HFF-Myc (cell line): ENCODE measurements at places on chromosomes 11 and 22.

- DNase-seq: no peak
These were observed 16.7 kb upstream of the UCP3 start for GRCh38 chr11:74025467-74026166.

DNA sequence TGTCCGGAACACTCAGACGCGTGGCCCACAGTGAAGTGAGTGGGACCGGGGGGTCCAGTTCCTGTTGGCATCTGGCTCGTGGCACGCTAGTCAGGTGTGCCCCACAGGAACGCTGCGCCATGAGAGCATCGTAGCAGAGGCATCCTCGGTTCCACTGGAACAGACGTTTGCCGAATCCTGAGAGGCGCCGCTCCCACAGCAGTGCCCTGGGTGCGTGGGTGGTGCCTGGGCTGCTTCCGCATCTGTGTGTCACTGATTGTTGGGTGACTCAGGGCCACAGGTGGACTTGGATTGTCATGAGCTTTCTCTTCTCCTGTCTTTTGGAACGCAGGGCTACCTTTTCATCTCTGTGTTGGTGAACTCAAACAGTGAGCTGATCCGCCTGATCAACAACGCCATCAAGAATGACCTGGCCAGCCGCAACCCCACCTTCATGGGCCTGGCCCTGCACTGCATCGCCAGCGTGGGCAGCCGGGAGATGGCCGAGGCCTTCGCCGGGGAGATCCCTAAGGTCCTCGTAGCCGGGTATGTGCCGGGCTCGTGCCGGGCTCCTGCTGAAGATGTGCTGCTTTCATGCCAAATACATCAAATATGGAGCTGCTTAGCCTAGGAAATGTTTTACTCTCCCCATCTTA is 46.2 kb downstream of the AP2A2 start:
- no peak for DNase-seq

GRCh38 chr11:19730373-19730772 is 17.7 kb downstream of the NAV2 start:
- DNase-seq: no peak

- DNase-seq: no peak
These were observed 1.2 kb downstream of the MAJIN start for GRCh38 chr11:64970731-64971151.

GRCh38 chr11:71566081-71566620 is 788 bp downstream of the KRTAP5-10 start:
- no peak for DNase-seq

- DNase-seq: no peak
These were observed 14.6 kb downstream of the MS4A18 start for GRCh38 chr11:60739114-60739513.

DNA sequence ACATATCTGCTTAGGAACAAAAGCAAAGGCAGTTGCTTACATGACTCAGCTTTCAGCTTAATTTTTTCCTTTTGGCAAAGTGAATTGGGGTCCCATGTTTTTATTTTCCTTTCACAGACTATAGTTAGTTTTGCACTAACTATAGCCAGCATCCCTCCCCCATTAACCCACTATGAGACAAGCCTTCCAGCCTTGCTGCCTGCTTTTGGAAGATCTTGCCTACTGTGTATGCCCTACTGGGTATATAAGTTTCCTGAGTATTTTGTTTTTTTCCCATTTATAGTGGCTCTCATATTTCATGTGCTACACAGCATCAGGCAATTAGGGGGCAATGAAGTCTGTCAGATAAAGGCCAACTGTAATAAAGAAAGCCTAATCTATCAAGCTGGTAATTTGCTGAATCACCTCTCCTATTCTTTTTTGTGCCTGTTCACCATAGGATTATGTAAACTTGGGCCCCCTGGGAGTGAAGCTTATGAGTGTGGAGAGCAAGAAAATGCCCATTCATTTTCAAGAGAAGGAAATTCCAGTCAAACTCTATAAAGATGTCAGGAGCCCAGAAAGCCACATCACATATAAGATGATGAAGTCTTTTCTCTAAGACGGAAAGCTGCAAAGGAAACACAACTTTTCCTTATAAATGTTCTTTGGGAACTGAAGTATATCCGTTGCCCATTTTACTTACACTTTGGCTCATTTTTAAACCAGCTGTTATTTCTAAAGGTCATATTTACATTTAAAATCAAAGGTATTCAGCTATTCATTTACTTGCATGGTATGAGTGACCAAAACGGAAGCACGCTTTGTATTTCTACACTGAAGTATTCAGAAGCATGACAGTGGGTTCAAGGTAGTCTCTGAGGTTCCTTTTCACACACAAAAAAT is 64.0 kb downstream of the CCDC83 start:
- no peak for DNase-seq

DNA sequence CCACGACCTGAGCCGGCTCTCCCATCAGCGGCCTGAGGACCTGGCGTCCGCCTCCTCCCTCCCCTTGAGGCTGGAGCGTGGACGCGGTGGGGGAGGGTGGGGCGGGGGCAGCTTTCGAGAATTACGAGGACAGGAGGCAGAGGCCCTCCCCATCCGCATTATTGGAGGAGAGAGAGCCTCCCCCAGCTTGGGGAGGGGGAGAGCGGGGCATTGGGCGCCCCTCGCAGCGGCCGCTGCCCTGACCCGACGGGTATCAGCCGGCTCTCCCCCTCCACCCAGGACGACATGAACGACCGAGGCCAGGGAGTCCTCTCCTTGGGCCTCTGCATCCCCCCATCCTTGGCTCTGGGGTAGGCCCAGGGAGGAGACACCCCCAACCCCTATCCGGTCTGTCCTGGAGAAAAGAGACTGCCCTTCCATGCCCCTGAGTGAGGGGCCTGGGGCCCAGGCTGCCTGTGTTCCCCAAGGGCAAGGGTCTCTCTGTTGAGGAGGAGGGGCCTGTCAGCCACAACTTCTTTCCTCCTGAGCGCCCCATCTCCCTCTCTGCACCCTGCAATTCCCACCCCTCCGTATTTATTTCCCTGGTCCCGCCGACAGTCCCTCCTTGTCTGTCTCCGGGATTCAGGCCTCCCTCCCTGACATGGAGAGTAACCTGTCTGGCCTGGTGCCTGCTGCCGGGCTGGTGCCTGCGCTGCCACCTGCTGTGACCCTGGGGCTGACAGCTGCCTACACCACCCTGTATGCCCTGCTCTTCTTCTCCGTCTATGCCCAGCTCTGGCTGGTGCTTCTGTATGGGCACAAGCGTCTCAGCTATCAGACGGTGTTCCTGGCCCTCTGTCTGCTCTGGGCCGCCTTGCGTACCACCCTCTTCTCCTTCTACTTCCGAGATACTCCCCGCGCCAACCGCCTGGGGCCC is 495 bp downstream of the GPR137 start:
- DNase-seq: no peak

GRCh38 chr11:44742508-44743246 is 15.9 kb downstream of the TSPAN18 start:
- DNase-seq: no peak

- no peak for DNase-seq
These were observed 159.9 kb downstream of the TEAD1 start for GRCh38 chr11:12834166-12834565.

DNA sequence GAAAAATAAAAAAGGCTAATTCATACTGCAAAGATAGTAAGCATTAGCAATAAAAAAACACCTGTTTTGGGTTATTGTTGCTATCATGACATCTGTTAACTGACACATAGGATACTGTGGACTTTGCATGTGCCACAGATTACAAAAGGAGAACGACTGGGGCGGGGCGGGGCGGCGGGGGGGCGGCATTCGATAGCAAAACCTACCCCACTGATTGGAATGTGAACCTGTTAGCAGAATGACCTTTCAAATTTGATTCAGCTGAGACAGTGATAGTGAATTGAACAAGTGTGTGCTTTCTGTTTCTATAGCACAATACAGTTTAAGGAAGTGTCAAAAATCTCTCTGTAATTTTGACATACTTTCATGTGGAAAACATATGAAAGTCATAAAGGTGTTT is 14.9 kb downstream of the MMP20 start:
- DNase-seq: no peak

DNA sequence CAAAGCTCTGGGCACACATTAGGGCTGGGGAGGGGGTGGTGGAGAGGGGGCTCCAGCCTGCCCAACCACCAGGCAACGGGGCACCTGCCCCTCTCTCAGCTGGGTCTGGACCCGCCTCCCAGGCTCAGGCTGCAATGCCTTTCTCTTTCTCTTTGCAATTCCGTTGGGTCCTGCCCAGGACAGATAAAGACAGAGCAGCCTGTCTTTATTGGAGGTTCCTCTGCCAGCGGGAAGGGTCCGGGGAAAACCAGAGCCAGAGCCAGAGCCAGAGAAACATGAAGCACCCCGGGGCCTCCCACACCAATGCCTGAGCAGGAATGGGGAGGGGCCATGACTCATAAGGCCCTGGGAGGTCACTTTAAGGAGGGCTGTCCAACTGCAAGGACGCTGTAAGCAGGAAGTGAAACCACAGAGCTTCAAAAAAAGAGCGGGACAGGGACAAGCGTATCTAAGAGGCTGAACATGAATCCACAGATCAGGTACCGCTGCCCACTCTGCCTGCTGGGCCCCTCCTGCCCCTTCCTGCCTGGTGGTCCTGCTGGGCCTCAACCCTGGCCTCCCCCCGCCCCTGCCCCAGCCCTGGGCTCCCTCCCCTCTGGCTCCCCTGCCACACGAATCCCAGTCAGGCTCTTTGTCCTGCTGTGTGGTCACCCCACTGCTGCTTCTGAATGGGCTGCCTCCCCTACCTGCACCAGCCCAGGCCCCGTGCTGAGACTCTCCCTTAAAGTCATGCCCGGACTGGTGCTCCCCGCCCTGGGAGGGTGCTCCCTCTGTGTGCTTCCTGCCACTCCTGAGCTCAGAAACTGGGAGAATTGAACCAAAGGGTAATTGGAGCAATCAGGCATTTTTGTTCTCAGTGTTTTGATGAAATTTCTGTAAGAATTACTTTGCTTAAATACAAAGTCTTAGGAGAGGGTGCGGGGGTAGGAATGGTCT is at the start of gene APOBEC3B:
TSS of gene APOBEC3B (plus strand) at position 356 of the 936 bp plus-strand sequence. CDS start at position 463, 107 bp downstream.
- peak; percentile 79 for DNase-seq

GRCh38 chr11:35337136-35337913 is 82.0 kb downstream of the SLC1A2 start:
- DNase-seq: peak; percentile 98

DNA sequence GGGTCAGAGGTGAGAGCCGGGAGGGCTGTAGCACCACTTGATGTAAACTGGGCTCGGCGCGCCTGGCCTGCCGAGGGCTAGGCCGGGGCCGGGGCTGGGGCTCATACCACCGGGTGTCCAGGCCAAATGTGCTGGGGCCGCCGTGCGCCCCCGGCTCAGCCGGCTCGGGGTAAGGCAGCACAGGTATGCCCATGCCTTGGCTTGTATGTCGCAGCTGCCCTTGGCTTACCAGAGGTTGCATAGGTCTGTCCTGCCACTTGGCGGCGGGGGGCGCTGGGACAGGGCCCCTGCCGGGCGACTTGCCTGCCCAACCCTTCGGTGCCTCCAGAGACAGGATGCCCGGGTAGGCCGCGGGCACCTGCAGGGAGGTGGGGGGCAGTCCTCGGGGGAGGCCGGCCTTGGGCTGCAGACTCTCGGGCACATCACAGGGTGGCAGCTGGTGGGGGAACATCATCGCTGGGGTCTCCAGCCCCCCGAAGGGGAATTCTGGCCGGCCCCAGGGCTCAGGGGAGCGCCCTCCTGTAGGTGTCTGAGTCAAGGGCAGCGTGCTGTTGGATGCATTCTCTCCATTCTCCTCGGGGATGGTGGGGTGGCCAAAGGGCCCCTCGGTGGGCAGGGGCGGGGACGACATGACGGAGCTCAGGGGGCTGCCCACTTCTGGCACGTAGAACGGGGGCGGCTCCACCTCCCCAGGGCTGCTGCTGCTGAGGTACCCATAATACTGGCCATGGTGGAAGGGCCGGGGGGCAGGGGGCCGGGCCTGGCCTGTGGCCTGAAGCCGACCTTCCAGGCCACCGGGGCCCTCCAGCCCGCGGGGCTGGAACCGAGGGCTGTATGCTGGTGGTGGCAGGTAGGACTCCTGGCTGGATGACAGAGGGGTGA is 36.4 kb downstream of the IGSF9B start:
- DNase-seq: no peak

- no peak for DNase-seq
These were observed 4.4 kb downstream of the SEC14L6 start for GRCh38 chr22:30541961-30542810.
